ENCODE measurements at places on chromosomes 12 and 14. TPM values are rescaled to one million over a fixed set of nuclear protein-coding genes. Genes with fewer than 3 reads are reported as not detected.

- no peak for DNase-seq
Observed at GRCh38 chr14:55724736-55725135, 144.7 kb downstream of the KTN1 start.

- DNase-seq: no peak
Observed at GRCh38 chr14:73958591-73958990, 8.5 kb downstream of the COQ6 start.

GRCh38 chr14:91244501-91244901 is at the start of gene GPR68:
Gene GPR68 (minus strand): TSS chr14:91244704. CDS start chr14:91235050, 9,654 bp downstream.
- DNase-seq: peak; percentile 46

Gene ZNF385A
- 7.3 TPM for total RNA-seq

Gene PLBD1
- total RNA-seq: 85.0 TPM

Gene MAP1LC3B2
- 1.2 TPM for total RNA-seq

- no peak for DNase-seq
Observed at GRCh38 chr14:26113911-26114640, 483.8 kb downstream of the NOVA1 start.

- no peak for DNase-seq
Observed at GRCh38 chr12:88756153-88756552, 175.9 kb upstream of the KITLG start.

GRCh38 chr12:46908236-46908935 is 82.6 kb upstream of the SLC38A4 start:
- no peak for DNase-seq

GRCh38 chr14:75884198-75884611 is 97.6 kb downstream of the TGFB3 start:
- no peak for DNase-seq

GRCh38 chr14:95335071-95335470 is 15.4 kb upstream of the CLMN start:
- DNase-seq: no peak

DNA sequence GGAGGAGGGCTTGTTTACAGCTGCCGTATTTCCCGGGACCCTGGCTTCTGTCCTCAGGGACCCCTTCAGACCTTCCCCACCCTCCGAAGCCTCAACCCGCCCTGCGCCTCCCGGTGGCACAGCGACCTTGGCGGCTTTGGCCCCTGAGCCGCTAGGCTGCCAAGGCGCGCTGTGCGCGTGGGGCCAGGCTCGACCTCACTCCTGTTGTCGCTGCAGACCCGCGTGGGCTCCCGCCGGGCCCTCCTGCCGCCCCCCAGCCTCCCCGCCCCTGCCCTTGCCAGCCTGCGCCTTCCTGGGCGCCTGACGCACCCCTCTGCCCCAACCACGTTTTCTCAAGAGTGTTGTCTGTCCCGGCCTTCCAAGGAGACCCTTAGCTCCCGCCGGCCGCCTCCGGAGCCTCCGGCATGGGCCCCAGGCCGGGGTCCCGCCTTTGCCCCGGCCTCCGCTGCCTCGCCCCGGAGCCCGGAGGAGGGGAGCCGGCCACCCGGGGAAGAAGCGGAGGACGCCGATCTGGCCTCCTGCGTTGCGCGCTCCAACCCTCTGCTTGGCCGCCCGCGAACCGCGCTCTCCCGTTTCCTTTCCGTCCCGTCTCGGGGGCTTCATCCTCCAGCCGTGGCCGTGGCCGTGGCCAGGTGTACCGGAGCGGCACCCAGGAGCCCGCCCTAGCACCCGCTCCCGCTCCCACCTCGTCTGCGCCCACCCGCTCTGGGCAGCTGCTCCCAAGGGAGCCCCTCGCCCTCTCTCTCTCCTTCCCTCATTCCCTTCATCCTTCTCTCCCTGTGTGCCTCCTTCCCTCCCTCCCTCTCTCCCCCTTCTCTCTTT is 19.9 kb downstream of the PPP2R5C start:
- no peak for DNase-seq

DNA sequence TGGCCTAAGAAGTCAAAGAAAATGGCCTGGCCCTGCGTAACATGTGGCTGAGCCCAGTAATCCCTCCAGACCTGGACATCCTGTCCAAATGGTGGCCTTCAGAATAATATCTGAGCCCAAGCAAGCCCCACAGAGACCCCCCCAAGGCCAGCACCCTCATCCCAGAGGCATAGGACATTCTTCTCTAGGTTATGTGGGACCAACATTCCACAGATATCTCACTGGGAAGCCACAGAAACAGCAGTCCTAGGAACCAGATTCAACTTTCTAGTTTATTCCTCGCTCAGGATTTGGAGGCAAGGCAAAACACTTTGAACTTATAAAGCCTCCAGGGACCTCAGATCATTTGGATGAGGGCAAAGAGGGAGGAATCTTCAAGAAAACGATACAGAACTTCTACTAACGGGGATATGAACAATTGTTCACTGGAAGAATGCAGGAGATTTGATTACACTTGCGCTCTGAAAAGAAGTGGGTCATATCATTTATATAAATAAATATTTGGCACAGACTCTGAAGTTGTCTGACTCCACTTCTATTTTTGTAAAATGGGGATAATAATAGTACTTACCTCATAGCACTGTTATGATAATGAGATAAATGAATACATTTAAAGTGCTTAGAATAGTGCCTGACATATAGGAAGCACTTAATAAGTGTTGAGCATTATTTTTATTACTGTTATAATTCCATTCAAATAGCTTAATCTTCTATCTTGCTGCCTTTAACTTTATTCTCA is 171.5 kb downstream of the NUAK1 start:
- DNase-seq: no peak

- DNase-seq: peak; percentile 83
Observed at GRCh38 chr12:48296586-48297282, 54.0 kb downstream of the ZNF641 start.

Gene TSHR
- 0.25 TPM for total RNA-seq

Gene RDH5
- total RNA-seq: 29.6 TPM

Gene PZP
- 0.05 TPM for total RNA-seq
